ENCODE measurements at places on chromosomes 11 and 22. TPM values are rescaled to one million over a fixed set of nuclear protein-coding genes. Genes with fewer than 3 reads are reported as not detected.
A peak's percentile ranks its signal among the peaks of the same experiment; 100 is the strongest.

DNA sequence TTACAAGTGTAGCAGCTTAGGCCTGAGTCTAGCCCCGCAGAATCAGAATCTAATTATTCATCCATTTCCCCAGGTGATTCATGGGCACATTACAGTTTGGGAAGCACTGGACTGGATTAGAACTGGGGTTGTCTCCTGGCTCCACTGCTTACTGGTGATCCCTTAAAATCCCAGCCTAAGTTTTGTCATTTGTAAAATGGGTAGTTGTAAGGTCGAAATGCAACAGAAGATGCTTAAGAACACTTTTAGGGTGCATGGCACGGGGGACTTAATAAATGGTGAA is 1.3 kb downstream of the STX3 start:
- no peak for DNase-seq
- H3K36me3 ChIP-seq: no peaks in the 10 kb centered on the region
- H3K4me1 ChIP-seq: peaks cover 45% of the 10 kb centered on the region
- peak overlapping the region; percentile 98 for H3K27ac ChIP-seq

Gene AIFM3
- 3.0 TPM for total RNA-seq

DNA sequence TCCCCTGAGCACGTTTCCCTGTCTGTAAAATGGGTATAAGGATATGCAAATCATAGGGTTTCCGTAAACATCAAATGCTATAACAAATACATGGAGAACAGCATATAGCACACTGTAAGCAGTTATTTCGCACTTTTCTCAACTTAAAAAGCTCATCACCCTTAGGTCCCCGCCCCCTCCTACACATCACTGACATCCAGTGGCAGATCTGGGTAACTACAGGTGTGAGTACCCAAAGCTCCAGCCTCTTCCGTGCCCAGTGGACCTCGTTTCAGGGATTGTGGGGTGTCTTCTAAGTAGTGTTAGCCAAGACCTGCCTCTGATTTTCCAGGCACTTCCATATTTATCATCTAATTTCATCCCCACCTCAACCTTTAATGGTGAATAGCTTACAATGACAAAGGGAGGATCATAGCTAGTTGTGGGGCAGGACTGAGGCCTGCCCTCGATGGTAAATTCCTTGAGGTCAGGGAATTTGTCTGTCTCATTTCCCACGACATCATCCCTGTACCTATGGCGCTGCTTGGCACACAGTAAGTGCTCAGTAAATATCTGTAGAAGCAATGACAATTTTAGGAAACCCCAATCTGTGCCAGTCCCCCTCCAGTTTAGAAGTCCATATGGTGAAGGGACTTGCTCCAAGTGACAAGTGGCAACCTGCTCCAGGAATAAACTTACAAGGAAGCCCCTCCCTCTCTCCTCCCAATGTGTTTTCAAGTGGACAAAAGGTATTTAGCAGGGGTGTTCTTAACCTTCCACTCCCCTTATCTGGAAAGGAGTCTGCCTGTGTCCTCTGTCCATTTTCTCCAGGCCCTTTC is 340.5 kb downstream of the TENM4 start:
- no peak overlapping the region for H3K4me3 ChIP-seq
- no peaks in the 10 kb centered on the region for H3K27me3 ChIP-seq
- no peaks in the 10 kb centered on the region for H3K36me3 ChIP-seq
- peak; percentile 47 for DNase-seq

- H3K27me3 ChIP-seq: no peaks in the 10 kb centered on the region
- H3K4me1 ChIP-seq: peaks cover 31% of the 10 kb centered on the region
- no peak overlapping the region for H3K4me3 ChIP-seq
- no peak for DNase-seq
- H3K36me3 ChIP-seq: no peaks in the 10 kb centered on the region
These were observed 37.0 kb upstream of the FTH1 start for GRCh38 chr11:62004473-62004872.
